ENCODE measurements at places on chromosomes 5 and 9.

GRCh38 chr9:109934857-109935215 is 154.8 kb downstream of the PALM2AKAP2 start:
- no peak for DNase-seq

DNA sequence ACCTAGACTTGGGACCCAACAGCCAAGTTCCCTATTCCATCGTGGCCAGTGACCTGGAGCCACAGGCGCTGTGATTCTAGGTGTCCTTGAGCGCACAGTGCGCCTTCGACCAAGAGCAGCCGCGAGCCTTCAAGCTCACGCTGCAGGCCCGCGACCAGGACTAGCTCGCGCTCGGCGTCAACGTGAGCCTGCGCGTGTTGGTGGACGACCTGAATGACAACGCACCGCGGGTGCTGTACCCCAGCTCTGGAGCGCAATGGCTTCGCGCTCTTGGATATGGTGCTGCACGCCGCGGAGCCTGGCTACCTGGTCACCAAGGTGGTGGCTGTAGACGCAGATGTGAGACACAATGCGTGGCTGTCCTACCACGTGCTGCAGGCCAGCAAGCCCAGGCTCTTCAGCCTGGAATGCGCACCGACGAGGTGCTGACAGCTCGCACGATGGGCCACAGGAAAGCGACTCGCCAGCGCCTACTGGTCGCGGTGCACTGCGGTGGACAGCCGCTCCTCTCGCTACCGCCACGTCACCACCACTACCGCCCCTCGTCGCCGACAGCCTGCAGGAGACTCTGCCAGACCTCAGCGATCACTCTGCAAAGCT is 11.4 kb downstream of the PCDHGA12 start:
- no peak for DNase-seq

DNA sequence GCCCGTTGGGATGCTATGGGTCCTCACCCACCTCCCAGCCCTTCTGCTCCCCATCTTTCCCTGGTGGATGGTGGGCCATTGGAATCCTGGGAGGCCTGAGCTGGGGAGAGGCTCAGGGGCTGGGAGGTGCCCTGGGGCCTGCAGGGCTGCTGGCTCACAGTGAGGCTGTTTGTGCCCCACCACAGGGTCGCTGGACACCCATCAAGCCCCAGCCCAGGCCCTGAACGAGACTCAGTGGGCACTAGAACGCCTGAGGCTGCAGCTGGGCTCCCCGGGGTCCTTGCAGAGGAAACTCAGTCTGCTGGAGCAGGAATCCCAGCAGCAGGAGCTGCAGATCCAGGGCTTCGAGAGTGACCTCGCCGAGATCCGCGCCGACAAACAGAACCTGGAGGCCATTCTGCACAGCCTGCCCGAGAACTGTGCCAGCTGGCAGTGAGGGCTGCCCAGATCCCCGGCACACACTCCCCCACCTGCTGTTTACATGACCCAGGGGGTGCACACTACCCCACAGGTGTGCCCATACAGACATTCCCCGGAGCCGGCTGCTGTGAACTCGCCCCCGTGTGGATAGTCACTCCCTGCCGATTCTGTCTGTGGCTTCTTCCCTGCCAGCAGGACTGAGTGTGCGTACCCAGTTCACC is 4.9 kb upstream of the AIF1L start:
- DNase-seq: no peak

DNA sequence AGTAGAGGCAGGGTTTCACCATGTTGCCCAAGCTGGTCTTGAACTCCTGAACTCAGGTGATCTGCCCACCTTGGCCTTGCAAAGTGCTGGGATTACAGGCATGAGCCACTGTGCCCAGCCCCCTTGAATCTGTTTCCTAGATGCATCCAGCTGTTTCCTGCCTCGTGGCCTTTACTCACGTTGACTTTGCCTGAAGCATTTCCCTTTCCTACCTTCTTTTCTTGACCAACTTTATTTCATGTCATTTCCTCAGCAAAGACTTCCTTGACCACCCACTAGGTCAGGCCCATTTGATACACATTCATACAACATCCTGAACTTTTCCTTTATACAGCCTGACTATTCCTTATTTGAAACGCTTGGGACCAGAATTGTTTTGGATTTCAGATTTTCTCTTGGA is 51.0 kb downstream of the DOCK2 start:
- DNase-seq: no peak
